ENCODE measurements at places on chromosomes 1 and 21.

DNA sequence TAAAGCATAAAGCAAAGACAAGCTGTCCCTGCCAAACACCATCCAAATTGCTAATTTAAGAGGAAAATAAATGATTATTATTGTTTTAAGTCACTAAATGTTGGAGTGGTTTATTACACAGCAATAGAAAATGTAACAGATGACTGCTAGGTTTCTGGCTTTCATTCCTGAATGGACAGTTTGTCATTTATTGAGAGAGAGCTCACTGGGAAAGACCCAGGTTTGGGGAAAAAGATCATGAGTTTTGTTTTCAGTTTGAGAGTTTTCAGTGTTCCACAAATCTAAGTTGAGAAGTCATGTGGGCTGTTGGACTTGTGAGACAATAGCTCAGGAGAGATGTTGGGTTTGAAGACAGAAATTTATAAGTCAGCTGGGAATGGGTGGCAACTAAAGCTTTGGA, 5.4 kb downstream of the GPA33 start:
- DNase-seq: no peak

GRCh38 chr1:26772687-26773086, 15.1 kb upstream of the PIGV start:
- no peak for DNase-seq

- DNase-seq: no peak
Observed at GRCh38 chr1:185213091-185213490, 56.1 kb downstream of the SWT1 start.

- no peak for DNase-seq
Observed at GRCh38 chr1:180765151-180765550, 133.3 kb downstream of the XPR1 start.

GRCh38 chr1:185652348-185652747, 81.8 kb upstream of the HMCN1 start:
- DNase-seq: peak; percentile 29

DNA sequence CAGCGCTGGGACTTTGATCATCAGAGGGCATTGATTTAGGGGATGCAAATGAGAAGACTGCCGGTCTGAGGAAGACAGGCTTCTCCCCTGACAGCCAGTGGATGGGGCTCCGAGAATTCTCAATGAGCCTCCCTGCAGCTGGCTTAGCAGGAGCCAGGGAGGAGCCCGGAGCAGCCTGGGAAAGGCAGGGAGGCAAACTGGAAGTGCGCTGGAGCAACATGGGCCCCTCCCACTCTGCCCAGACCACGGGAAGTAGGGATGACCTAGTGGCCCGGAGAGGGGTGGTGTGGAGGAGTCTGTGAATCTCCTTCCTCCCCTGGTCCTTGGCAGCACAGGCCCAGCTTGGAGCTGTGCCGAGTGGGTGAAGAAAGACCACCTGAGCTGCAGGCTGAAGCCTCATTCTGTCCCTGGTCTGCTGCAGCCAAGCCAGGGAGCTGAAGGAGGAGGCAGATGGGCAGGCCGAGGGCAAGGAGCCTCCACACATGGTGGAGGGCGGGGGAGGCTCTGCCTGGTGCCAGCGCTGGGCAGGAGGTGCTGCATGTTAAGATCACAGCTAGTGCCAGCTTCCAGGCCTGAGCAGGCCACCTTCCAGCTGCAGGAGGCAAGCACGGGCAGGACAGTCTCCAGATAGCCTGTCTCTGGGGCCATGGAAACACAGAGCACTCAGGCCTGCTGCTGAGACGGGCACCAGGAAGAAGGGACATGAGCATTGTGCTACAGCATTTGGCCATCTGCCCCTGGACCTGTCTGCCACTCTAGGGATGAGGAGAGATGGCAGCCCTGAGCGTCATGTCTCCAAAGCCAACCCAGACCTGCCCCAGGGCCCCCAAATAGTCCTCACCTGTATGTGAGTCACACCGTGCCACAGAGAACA, 12.2 kb upstream of the CLSTN1 start:
- DNase-seq: no peak
